ENCODE measurements at places on chromosomes 2 and 18.

DNA sequence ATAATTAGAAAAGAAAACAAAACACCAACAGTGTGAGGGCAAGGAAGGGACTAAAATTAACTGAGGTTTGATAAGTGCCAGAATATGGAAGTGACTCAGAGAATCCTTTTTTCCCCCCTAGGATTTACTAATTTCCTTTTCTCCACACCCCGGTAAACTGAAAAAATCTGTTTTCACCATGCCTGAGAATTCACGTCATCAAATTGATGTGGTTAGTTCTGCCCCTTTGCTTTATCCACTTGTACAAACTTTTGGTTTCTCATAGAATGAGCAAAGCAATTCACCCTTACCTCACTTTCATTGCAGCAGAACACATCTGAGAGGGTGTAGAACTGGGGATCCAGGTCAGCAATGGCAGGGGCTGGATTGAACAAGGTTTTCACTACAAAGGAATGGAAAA is 57.8 kb downstream of the RBKS start:
- DNase-seq: no peak

DNA sequence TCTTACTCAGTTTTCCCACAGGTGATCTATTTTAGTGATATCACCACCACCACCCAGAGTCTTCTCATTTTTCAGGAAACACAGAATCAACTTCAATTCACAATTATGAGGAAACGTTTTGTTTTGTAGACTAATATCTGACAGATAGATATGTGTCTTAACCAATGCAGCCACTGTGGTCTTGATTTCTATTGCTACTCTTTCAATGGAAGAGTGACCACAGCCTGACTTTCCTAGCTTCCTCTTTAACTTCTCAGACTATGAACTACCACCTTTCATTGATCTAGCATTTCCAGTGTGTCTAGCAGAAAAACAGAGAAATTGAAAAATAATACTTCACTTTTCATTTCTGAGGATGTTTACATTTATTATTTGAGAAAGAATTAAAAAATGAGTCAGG is 20.5 kb downstream of the ADAM17 start:
- DNase-seq: no peak

DNA sequence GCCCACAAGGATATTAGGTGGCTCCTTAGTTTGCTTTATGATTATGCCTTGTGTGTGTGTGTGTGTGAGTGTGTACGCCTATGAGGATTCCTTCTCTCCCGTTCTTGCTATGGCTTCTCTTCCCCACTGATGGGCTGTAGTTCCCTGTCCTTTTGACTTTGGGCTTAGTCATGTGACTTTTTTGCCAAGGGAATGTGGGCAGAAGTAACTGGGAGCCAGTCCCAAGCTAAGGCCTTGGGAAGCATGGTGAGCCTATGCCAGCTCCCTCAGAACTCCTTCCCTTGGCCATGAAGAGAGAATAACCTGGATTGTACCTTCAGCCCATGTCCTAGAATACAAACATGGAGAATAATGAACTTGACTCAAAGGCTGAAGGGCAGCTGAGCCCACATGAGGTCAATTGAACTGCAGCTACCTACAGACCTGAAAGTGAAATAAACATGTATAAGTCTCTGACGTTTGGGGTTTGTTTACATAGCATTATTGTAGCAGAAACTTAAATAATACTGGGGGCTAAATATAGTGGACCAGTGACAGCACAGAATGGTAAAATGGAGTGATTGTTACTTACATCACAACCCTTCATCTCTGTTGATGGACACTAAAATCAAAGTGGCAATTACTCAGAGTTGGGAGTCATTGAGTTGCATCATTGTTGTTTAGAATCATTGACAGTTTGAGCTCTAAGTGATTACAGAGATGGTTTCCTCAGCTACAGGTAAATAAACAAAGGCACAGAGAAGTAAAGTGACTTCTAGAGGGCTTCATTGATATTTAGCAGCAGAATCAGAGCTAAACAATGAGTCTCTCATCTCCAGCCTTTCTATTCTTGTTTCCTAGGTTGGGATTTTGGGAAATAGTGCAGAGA is 15.3 kb upstream of the IL36G start:
- DNase-seq: no peak

- DNase-seq: no peak
Observed at GRCh38 chr2:28082131-28082530, 191.6 kb downstream of the BABAM2 start.

DNA sequence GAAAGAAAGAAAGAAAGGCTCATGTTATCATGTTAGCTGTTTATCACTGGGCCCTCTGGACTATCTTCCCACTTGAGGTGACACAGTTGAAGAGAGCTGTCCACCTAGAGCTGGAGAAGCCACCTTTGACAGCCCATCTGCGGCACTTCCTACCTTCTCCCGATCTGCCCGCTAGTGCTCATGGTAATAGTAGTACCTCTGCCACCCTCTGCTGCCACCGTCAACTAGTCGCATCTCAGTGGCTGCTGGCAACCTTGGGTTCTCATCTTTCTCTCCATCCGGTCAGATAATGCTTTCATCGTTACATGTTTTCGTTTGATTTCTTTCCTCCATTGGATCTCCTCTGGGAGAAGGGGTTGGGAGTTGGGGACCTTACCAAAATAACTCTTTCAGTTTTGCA is 63.2 kb upstream of the COPS8 start:
- no peak for DNase-seq

DNA sequence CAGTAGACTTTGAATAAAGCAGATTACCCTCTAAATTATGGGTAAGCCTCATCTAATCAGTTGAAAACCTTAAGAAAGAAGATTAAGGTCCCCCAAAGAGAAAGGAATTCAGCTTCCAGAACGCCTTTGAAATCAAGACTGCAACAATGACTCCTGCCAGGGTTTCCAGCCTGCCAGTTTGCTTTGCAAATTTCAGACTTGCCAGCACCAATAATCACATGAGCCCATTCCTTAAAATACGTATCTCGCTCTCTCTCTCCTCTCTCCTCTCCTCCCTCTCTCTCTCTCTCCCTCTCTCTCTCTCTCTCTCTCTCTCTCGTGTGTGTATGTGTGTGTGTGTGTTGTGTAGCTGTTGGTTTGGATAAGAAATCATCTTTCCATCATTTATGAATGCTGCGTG is 184.2 kb downstream of the PDE1A start:
- no peak for DNase-seq

GRCh38 chr18:34522603-34523002 is 187.5 kb upstream of the DTNA start:
- DNase-seq: no peak

DNA sequence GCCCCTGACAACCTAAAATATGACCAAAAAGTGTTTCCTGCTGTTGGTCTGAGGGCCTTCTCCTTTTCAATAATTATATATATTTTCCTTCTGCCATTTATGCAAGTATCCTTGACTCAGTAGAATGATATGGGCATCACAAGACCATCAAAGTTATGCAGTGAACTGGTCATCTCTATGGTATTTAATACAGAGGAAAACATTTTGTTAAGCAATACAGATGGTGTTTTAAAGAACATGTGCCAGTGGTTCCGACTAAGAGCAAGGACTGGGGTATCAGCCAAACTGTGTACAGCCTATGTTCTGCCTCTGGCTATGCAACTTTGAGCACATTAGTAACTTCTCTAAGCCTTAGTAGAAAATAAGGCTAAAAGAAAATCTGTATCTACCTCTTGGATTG is 179.0 kb downstream of the TRABD2A start:
- DNase-seq: no peak

- no peak for DNase-seq
Observed at GRCh38 chr2:72425996-72426395, 278.3 kb upstream of the CYP26B1 start.

- no peak for DNase-seq
Observed at GRCh38 chr2:100803334-100803733, 16.6 kb upstream of the NPAS2 start.

- no peak for DNase-seq
Observed at GRCh38 chr2:197869501-197870111, 65.2 kb downstream of the PLCL1 start.

DNA sequence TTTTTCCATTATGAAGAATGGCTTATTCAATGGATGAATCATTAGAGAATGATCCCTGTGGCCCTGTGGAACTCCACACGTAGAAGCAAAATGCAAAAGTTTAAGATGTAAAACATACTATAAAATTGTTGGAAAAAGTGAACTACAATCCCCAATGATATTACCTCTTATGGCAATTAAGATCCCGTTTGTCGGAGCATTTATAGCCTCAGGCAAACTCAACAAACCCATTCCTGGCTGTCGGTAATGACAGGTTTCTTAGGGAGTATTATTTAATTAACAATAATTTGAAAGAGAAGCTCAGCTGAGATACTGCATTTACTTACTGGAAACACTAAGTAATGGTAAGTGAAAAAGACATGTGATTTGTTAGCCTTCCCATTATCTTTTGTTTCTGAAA is 138.3 kb downstream of the CDH20 start:
- no peak for DNase-seq

- DNase-seq: no peak
Observed at GRCh38 chr2:153268941-153269461, 209.6 kb downstream of the RPRM start.

DNA sequence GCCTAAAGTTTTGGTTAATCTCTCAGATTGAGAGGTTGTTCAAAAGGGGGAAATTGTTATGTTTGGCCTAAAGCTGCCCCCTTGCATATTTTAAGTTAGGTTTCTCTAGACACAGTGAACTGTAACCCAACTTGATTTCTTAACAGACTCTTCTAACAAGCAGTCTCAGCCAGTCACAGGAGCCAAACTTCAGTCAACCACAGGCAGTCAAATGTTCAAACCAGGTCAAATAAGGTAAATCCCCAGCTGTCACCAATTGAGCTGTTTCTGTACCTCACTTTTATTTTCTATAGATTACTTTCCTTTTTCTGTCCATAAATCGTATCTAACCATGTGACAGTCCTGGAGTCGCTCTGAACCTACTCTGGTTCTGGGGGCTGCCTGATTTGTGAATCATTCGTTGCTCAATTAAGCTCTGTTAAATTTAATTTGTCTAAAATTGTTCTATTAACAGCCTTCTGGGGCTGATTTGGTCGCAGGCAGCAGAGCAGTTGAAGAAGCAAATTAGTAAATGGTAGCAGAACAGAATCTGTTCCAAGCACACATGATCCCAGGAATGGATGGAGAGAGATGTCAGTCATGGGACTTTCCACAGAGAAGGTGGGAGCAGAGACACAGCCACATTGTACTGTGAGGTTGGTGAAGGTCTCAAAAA is 16.4 kb upstream of the NFU1 start:
- DNase-seq: no peak

DNA sequence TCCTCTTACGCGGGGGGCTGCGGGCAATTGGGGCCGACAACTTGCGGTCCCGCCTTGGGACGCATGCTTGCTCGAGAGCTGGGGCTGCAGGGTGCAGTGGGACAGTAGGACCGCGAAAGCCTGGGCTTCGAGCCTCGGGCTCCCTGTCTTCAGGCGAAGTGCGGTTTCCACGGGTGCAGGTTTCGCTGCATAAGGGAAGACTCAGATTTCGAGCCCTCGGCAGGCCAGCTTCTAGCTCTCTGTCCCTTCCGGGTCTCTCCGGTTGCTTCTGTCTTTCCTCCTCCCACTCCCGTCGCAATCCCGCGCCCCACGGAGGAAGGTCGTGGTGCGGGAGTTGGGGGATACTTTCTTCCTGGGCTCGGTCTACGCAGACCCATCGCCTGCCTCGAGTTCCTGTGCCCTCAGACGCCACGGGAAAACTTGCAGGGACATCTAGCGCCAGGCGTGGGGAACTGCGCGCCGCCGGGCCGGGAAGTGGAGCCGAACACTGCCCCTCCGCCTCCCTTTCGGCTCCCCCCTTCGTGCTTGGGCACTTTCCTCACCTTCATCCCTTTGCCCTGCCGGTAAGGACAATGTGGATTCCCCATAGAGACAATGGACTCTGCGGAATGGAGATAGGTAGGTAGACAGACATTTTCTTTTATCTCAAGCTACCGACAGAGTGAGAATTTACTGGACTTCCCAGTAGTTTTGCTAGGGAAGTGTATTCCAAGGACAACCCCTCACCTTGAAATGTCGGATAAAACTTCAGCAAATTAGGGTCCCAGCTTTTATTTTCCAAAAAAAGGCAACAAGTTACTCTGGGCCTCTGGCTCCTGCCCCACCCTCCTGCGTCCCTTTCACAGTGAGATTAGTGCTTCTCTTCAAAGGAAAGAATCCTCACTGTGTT is 4.2 kb upstream of the HOXD13 start:
- no peak for DNase-seq

GRCh38 chr18:2655954-2656236 is 369 bp downstream of the SMCHD1 start:
- no peak for DNase-seq
